A549 treated with RU486 at 1 μM for 4 hours (cell line): ENCODE measurements at places on chromosomes 12 and 14. TPM values are rescaled to one million over a fixed set of nuclear protein-coding genes. Genes with fewer than 3 reads are reported as not detected.

Gene SMIM41
- total RNA-seq = not detected in 5 replicates

Gene KLHL33
- total RNA-seq = not detected in 5 replicates

Gene SAMD15
- total RNA-seq = 1.4 to 3.3 TPM (median 2.1 TPM) in 5 replicates

Gene RNU4-1
- not detected in 5 replicates for total RNA-seq

Gene CLEC2A
- not detected in 5 replicates for total RNA-seq

Gene C3AR1
- total RNA-seq = not detected in 5 replicates

Gene WDHD1
- 7.7 to 13.5 TPM (median 12.8 TPM) in 5 replicates for total RNA-seq

Gene DAO
- total RNA-seq = not detected in 5 replicates

Gene KCNC2
- not detected in 5 replicates for total RNA-seq

Gene TMEM132C
- total RNA-seq = not detected in 5 replicates

Gene BHLHE41
- 0.66 to 2.2 TPM (median 0.87 TPM) in 5 replicates for total RNA-seq

Gene TPH2
- total RNA-seq = not detected in 5 replicates

Gene DGKA
- total RNA-seq = 16.5 to 20.0 TPM (median 19.3 TPM) in 5 replicates

Gene NEUROD4
- total RNA-seq = not detected in 5 replicates

Gene TSPAN11
- total RNA-seq = 0.03 to 0.14 TPM (median 0.04 TPM) in 4 of 5 replicates, not detected in the other

Gene NOS1
- total RNA-seq = 0.43 to 0.61 TPM (median 0.53 TPM) in 5 replicates

Gene GLIPR1L1
- not detected in 5 replicates for total RNA-seq

Gene CD4
- not detected in 5 replicates for total RNA-seq

Gene ATL1
- 4.0 to 6.0 TPM (median 4.2 TPM) in 5 replicates for total RNA-seq

Gene FOXA1
- total RNA-seq = 6.8 to 12.4 TPM (median 10.6 TPM) in 5 replicates

Gene ABCD2
- total RNA-seq = not detected in 5 replicates

Gene FCF1
- 38.6 to 73.8 TPM (median 50.3 TPM) in 5 replicates for total RNA-seq

Gene KRT75
- total RNA-seq = 0.11 to 0.35 TPM (median 0.24 TPM) in 5 replicates

Gene STYK1
- 0.14 to 0.63 TPM (median 0.35 TPM) in 5 replicates for total RNA-seq
